ENCODE measurements at places on chromosomes 4 and X.

GRCh38 chr4:2688697-2689096 is 67.4 kb downstream of the TNIP2 start:
- DNase-seq: no peak

DNA sequence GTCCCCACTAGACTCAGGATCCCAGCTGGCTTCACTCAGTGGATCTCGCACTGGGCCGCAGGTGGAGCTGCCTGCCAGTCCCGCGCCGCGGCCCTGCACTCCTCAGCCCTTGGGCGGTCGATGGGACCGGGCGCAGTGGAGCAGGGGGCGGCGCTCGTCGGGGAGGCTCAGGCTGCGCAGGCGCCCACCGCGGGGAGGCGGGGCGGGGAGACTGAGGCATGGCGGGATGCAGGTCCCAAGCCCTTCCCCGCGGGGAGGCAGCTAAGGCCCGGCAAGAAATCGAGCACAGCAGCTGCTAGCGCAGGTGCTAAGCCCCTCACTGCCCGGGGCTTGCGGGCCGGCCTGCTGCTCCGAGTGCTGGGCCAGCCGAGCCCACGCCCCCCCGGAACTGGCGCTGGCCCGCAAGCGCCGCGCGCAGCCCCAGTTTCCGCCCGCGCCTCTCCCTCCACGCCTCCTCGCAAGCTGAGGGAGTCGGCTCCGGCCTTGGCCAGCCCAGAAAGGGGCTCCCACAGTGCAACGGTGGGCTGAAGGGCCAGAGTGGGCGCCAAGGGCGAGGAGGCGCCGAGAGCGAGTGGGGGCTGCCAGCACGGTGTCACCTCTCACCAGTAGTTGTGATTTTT is 1038.0 kb downstream of the PCDH19 start:
- no peak for DNase-seq

DNA sequence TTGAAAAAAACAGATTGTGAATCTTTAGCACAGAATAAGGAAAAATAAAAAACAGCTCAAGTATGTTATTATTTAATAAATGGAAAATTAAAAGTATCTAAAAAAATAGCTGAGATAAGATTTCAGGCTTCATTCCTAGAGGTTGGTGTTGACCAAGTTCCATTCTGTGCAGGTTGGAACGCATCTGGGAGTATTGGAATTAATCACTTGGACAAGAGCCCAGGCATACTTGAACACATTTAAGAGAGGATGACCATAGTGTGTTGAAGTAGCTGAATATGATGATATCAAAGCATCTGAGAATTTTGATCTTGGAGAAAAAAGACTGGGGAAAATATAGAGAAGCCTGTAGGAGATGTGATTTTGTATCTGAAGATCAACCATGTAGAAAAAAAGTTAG is 54.6 kb upstream of the VCX start:
- DNase-seq: no peak

DNA sequence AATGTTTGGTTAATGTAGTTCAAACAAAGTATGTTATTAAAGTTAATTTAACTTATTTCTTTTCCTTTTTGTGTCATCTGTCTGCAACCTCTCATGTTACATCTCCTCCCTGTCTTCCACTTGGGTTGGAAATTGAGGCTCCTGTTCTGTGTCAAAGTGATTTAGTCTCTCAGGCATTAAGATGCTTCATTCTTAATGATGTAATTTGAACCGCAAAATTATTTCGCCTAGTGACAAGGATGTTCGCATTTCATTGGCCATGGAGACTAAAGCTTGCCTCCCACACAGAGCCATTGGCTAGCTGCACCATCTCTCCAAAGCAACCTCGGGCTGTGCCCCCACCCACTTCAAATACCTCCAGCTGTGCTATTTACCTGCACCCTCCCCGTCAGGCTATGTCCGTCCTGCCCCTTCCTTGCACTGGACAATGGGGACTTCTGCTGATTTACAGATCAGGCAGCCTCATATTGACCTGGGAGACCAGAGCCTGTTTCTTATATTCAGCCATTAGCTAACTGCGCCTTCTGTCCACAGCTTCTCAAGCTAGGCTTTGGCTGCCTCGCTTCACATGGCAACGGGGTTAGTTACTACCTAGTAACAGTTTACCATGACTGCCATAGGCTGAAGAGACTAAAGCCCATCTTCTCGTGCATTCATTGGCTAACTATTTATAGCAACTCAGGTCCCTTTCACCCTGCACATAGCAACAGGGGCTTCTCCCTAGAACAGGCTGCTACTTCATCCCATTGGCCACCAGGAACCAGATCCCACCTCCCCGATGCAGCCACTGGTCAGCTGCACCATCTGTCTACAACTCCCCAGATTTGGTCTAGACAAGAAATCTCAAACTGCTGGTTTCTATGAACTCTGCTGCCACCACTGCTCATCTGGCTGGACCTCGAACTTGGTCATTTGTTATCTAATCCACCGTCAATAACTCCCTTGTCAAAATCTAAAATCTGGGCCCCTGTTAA is 8.6 kb upstream of the ZNF157 start:
- no peak for DNase-seq
